Kidney (tissue), 22 donors: ENCODE measurements at places on chromosomes 4 and X.

DNA sequence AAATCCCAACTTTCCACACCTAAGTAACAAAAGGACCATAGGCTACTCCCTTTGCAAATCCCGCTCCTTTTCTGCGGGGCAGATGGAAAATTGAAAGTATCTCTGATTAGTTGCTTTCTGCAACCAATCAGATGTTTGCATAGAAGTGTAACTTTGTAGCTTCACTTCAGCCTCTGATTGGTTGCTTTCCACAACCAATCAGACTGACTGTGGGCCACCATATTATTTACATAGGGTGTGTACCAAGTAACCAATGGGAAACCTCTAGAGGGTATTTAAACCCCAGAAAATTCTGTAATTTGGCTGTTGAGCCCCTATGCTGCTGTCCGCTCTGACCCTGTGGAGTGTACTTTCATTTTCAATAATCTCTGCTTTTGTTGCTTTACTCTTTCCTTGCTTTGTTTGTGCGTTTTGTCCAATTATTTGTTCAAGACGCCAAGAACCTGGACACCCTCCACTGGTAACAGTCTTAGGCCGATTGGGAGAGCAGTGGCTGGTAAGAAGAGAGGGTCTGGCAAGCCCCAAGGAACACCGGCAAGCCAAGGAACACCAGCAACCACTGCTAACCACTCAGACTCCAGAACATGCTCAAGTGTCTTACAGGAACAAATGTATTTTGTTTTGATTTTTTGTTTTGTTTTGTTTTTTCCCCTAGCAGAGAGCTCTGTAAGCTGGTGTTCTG lies 125.5 kb upstream of the MAP3K15 start:
- peaks cover 7% of the 10 kb centered on the region for H3K27me3 ChIP-seq
- no peaks in the 10 kb centered on the region for H3K36me3 ChIP-seq
- no peak for DNase-seq
- no peaks in the 10 kb centered on the region for H3K4me1 ChIP-seq
- no peak overlapping the region for H3K27ac ChIP-seq
- no peak overlapping the region for H3K4me3 ChIP-seq

DNA sequence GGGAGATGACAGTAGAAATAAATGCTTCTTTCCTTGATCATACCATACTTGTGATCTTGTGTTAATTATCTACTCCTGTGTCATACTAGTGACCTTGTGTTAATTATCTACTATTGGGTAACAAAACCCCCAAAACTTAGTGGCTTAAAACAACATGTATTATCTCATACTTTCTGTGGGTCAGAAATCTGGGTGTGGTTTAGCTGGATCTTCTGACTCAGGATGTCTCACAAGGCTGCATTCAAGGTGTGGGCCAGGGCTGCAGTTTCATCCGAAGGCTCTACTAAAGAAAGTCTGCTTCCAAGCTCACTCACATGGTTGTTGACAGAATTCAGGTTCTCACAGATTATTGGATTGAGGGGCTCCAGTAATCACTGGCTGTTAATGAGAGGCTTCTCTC lies 70.3 kb upstream of the NDP start:
- DNase-seq = no peak
- no peaks in the 10 kb centered on the region for H3K4me1 ChIP-seq
- no peaks in the 10 kb centered on the region for H3K36me3 ChIP-seq
- H3K4me3 ChIP-seq = no peak overlapping the region
- H3K27ac ChIP-seq = no peak overlapping the region

DNA sequence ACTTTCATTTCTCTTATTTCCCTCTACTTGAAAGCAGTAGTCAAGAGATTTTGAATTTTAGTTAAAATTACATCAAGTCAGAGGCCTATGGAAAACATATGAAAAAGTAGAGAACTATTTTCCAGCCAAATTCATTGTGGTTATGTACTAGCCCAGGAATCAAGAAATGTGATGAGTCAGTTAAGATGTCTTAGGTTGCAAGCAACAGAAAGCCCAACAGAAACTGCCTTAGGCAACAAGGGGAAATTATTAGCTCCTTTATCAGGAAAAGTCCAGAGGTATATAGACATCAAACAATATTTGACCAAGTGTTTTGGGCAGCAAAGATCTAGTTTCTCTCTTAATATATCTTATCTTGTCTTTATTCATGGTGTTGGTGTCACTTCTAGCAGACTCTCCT lies 37.8 kb upstream of the FRMD7 start:
- H3K4me3 ChIP-seq = no peak overlapping the region
- no peaks in the 10 kb centered on the region for H3K36me3 ChIP-seq
- peaks cover 2% of the 10 kb centered on the region for H3K27me3 ChIP-seq
- H3K4me1 ChIP-seq = no peaks in the 10 kb centered on the region

DNA sequence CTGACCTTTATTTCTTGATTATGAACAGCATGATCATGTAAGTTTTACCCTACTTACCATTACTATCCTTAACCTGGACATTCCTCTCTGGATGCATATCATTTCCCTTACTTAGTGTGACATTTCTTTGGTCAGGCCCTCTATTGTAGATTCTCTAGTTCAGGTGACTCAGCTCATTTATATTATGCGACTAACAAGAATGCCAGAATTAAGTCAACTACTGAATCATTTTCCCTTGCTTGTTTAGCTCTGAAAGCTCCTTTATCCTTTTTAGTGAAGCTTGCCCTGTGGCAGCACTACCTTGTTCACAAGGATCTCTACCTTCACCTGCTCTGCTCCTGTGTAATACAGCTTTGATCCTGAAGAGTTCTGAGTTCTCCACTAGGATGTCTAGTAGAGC lies 15.1 kb upstream of the UGT2B17 start:
- DNase-seq = no peak
- H3K4me1 ChIP-seq = no peaks in the 10 kb centered on the region
- H3K27ac ChIP-seq = no peak overlapping the region

DNA sequence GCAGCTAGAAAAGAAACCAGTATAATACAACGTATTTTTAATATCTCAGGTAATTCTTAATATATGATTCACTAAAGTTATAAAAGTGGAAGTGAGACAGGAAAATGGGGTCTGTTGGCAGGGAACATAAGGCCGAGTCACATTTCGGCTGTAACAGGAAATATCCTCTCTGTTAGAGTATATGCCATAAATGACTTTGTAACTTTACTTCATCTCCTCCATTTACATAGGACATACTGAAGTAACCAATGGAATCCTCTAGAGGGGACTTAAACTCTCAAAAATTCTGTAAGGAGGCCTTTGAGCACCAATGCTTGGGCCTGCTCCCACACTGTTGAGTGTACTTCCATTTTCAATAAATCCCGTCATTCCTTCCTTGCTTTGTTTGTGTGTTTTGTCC lies 71.3 kb downstream of the ANKRD17 start:
- no peak for DNase-seq
- no peak overlapping the region for H3K4me3 ChIP-seq
- H3K27me3 ChIP-seq = no peaks in the 10 kb centered on the region
- no peaks in the 10 kb centered on the region for H3K36me3 ChIP-seq

GRCh38 chr4:36692586-36692985 lies 411.2 kb downstream of the DTHD1 start:
- H3K36me3 ChIP-seq = no peaks in the 10 kb centered on the region
- no peak for DNase-seq
- H3K27ac ChIP-seq = no peak overlapping the region
- no peak overlapping the region for H3K4me3 ChIP-seq

DNA sequence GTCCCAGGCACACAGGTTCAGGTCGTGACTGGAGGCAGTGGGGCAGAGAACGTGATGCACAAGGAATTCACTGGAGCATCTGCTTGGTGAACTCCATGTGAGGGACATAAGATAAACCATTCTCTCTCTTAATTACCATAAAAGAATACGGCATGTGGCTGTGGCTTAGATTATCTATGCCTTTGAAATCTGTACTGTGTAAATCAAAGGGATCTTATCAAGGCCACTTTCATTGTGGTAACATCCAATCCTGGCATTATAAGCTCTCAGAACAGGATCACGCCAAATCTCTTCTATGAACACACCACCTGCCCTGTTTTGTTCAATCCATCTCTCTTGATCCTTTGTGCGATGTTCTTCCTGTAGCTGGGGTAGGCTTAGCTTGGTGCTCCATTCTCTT lies 192.3 kb downstream of the SPATA18 start:
- no peak overlapping the region for H3K4me3 ChIP-seq
- H3K4me1 ChIP-seq = no peaks in the 10 kb centered on the region
- H3K27ac ChIP-seq = no peak overlapping the region
- H3K27me3 ChIP-seq = no peaks in the 10 kb centered on the region

- no peak overlapping the region for H3K27ac ChIP-seq
- H3K27me3 ChIP-seq = no peaks in the 10 kb centered on the region
- H3K36me3 ChIP-seq = no peaks in the 10 kb centered on the region
- no peaks in the 10 kb centered on the region for H3K4me1 ChIP-seq
These were observed 174.9 kb downstream of the CHIC2 start for GRCh38 chr4:53889326-53890055.

DNA sequence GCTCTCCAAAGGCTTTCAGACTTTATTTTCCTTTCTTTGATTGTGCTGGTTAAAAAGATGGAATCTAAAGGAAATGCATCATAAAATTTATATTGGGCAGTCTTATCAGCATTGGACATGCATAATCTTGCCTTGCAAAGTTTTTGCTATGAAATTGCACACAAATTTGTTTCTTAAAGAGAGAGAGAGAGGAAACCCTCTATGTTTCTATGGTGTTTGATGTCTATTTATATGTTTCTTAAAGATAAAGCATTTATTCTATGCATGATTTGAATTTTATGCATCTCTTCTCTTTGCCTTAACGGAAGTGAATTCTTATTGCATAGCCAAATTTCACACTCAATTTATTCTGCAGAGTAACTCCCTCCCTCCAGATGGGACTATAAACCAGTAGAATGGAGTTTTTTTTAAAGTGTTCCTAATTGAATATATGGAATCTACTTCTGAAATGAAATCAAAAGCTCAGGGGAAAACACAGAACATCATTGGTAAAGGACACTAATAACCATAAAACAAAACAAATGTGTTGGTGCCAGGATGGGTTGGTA lies 83.5 kb upstream of the PPARGC1A start:
- H3K36me3 ChIP-seq = no peaks in the 10 kb centered on the region
- peaks cover 10% of the 10 kb centered on the region for H3K4me1 ChIP-seq

DNA sequence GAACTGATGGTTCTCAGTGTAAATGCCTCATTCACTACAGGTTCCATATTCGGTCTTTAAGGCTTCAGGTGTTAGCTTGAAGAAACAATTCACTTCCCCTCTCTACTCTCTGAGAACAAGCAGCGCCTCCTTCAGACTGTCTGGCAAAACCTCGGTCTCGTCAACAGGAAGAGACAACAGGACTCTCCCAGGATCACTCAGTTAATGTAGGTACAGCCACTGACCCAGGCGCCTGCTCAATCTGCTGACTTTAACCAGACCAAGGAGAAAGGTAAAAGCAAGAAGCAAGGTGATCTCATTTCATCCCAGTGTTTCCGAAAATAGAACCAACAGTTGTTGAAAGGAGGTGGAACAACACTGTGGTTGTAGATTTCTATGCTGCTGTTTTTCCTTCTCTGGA lies 102.2 kb downstream of the SLC2A9 start:
- H3K4me1 ChIP-seq = no peaks in the 10 kb centered on the region
- H3K27me3 ChIP-seq = no peaks in the 10 kb centered on the region
- H3K36me3 ChIP-seq = peaks cover 7% of the 10 kb centered on the region
- DNase-seq = no peak
- H3K27ac ChIP-seq = no peak overlapping the region
- no peak overlapping the region for H3K4me3 ChIP-seq

GRCh38 chr4:2289311-2289954 lies 27.5 kb upstream of the MXD4 start:
- H3K36me3 ChIP-seq = no peaks in the 10 kb centered on the region
- H3K27me3 ChIP-seq = no peaks in the 10 kb centered on the region
- peaks cover 4% of the 10 kb centered on the region for H3K4me1 ChIP-seq
- H3K27ac ChIP-seq = no peak overlapping the region

DNA sequence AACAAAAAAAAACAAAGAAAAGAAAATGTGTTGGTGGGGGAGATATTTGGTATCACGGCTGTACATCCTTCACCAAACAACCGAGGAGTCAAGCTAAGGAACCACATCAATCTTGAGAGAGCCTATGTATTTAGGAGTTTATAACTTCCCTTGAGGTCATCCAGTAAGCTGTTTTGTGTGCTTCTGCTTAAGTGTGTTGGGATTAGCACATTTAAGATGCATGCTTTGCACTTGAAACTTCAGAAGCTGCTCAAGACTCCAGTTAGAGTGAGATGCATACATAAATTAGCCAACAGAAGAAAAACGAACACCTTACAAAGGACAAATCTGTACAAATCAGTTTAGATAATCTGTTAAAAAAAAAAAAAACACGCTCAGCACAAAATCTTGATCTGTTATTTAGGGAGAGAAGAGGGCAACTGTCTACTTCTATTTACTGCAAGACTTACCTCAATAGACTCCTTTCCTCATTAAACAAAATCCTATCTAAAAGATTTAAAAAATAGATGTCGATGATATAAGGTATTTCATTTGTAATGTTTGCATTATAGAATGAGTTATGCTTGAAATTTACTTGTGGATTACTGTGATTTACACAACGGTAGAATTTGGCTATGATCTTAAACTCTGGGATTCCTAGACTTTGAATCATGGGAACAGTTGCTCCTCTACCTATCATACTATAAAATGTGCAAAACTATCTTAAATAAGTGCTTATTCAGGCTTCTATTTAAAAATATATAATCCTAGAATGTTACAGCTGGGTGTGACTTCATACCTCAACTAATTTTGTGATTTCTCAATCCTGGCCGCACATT lies 53.8 kb upstream of the NAP1L5 start:
- no peaks in the 10 kb centered on the region for H3K27me3 ChIP-seq
- H3K36me3 ChIP-seq = peaks cover 33% of the 10 kb centered on the region
- H3K4me3 ChIP-seq = no peak overlapping the region
- no peak overlapping the region for H3K27ac ChIP-seq
- H3K4me1 ChIP-seq = peaks cover 2% of the 10 kb centered on the region
